ENCODE measurements at places on chromosomes 2 and 18. TPM values are rescaled to one million over a fixed set of nuclear protein-coding genes. Genes with fewer than 3 reads are reported as not detected.

DNA sequence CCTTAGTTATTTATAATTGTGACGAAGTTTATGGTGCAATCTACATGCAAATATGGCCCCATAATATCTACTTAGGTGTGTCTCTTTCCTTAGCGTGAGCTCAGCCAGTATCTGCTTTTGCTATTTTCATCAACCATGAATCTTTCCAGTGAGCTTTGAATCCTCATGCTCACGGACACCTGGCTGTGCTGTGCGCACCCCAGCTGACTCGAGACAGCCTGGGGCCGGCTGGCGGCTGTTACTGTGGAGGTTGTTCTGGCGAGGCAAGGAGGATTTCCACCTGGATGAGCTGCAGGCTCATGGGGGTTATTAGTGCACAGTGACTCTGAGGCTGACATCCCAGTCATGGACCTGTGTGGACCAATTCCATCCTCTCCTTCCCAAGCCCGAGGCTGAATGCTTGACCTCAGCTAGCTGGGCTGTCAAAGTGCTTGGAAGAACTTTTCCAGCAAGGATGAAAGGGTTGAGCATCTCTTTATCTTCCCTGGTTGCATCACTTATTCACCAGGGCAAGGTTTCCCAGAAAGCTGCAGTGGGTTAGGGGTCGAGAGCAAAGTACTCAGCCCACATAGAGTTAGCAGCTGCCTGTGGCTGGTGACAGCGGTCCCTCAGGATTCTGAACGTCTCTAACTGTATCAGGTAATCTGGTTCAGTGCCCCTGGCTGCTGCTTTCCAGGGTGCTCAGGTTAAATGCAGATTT is 141.7 kb downstream of the ARL4C start:
- no peak overlapping the region for H3K4me3 ChIP-seq
- no peaks in the 10 kb centered on the region for H3K4me1 ChIP-seq

DNA sequence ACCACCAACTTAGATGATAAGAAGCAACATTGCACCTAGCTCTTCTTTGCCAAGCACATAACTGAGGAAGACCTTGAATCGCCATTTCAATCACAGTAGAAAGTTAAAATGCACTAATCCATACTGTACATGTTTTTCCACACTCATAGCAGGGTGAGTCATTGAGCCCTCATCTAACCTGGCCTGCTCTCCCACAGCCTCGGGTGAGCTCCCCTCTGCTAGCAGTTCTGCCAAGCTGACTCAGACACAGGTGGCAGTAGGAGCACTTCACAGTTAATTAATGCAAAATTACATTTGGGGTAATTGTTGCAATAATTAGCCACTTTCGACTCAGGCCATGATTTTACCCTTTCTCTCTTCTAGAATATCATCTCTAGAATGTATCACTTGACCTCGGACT is 1632.8 kb upstream of the CELF4 start:
- H3K27me3 ChIP-seq, result no peaks in the 10 kb centered on the region
- no peaks in the 10 kb centered on the region for H3K4me1 ChIP-seq
- H3K36me3 ChIP-seq, result no peaks in the 10 kb centered on the region
- no peak overlapping the region for H3K4me3 ChIP-seq

The CACNB4 gene
- 15.4 TPM for total RNA-seq

The DPYSL5 gene
- 1.2 TPM for total RNA-seq

- no peaks in the 10 kb centered on the region for H3K4me1 ChIP-seq
- no peak for DNase-seq
- H3K36me3 ChIP-seq, result no peaks in the 10 kb centered on the region
- H3K4me3 ChIP-seq, result no peak overlapping the region
- H3K27me3 ChIP-seq, result no peaks in the 10 kb centered on the region
These were observed 42.0 kb upstream of the ACMSD start for GRCh38 chr2:134796373-134796772.

DNA sequence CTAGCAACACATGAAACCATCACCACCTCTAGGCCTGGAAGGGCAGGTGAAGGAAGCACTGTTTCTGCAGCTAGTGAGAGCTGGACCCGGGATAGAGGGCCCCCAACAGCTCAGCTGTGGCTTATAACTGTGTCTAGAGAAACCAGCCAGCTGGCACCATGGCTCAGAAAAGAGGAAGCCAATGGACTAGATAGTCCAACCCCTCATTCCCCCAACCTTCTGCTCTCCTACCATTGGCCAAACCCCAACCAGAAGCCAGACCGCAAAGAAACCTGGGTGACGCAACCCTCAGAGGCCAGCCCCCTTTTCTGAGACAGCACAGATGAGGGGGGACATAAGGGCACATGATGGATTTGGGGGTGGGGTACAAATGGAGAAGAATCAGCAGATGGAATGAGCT is 24.3 kb downstream of the SMYD1 start:
- H3K36me3 ChIP-seq, result no peaks in the 10 kb centered on the region
- H3K4me3 ChIP-seq, result no peak overlapping the region
- H3K27ac ChIP-seq, result no peak overlapping the region
- DNase-seq, result no peak
- H3K4me1 ChIP-seq, result no peaks in the 10 kb centered on the region

DNA sequence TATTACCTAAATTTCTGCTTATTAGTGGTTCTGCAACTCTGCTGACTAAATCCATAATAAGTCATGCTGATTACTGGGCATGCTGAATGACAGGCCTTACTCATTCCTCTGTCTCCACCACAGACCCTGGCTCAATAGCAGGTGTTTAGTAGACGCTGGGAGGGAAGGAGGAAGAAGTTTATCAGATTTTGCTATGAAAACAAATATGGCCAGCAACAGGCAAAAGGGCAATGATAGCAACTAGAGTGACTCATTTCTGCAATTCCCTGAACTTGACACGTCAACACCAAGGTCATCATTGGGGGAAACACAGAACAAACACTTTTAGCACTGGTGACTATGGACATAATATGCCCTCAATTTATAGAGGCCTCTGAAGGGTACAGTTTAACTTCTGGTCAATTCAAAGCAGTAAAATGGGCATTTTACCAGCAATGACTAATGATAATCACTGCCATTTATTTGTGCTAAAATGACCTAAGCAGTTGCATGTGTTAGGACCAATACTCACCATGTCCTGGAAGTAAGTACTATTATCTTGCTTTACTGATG is 35.2 kb downstream of the TMEM163 start:
- no peak overlapping the region for H3K27ac ChIP-seq
- H3K4me3 ChIP-seq, result no peak overlapping the region
- H3K36me3 ChIP-seq, result no peaks in the 10 kb centered on the region
- no peaks in the 10 kb centered on the region for H3K27me3 ChIP-seq

DNA sequence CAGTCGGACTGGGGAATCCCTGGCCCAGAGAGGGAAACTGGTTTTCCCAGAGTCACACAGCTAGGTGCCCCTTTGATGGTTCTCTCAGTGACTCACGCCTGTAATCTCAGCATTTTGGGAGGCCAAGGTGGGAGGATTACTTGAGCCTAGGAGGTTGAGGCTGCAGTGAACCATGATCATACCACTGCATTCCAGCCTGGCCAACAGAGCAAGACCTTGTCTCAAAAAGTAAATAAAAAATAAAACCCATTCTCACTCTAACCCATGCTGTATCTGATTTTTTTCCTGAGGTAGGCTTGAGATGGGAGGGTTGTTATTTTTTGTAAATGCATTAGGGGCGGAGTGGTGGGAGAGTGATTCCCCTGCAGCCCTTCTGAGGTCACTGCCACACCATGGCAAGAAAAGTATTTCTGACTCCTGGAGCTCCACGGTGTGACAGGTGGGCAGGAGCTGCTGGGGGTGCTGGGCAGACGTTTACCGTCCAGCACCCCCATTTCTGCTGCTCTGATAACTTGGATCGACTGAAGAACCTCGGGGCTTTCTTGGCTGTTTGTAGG is 60.3 kb downstream of the HPCAL1 start:
- H3K4me3 ChIP-seq, result no peak overlapping the region
- no peak overlapping the region for H3K27ac ChIP-seq
- H3K36me3 ChIP-seq, result no peaks in the 10 kb centered on the region
- no peak for DNase-seq

DNA sequence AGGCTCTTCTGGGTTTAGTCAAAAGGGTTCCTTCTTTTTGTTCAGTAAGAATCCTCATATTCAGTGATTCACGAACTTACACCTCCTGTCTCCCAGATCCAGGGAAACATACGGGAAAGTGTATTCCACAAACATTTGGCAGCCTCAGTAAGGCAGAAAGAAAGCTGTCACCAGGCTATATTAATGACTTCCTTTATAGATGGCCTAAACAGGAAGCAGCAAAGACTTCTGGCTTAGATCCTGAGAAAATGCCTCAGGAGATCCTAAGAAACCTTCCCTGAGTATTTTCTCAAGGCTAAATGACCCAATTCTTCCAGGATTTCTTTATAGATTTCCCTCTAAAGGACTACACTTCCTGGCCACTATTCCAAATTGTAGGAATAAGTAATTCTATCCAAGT is 1995.5 kb upstream of the CELF4 start:
- no peak overlapping the region for H3K4me3 ChIP-seq
- no peak overlapping the region for H3K27ac ChIP-seq
- H3K27me3 ChIP-seq, result no peaks in the 10 kb centered on the region

The GRP gene
- total RNA-seq, result not detected

The SERPINB2 gene
- total RNA-seq, result 0.62 TPM

DNA sequence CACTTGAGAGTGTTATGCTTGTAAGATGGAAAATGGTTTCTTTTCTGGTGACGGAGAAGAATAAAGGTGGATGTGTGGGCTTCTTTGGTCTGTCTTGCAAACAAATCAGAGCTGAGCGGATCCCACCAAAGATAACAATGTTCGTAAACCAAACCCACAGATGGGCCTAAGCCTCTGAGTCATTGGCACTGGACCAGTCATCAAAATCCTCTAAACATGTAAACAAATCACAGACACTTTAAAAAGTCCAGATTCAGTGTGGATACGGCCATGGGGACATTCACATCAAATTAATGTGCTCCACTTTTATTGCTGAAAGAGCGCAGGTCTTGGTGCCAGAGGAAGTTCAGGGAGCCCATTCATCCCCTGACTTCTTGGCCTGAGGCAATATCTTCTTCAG is 60.5 kb upstream of the TMEM200C start:
- H3K36me3 ChIP-seq, result no peaks in the 10 kb centered on the region
- DNase-seq, result no peak
- no peak overlapping the region for H3K27ac ChIP-seq
- H3K4me1 ChIP-seq, result no peaks in the 10 kb centered on the region
- no peak overlapping the region for H3K4me3 ChIP-seq

DNA sequence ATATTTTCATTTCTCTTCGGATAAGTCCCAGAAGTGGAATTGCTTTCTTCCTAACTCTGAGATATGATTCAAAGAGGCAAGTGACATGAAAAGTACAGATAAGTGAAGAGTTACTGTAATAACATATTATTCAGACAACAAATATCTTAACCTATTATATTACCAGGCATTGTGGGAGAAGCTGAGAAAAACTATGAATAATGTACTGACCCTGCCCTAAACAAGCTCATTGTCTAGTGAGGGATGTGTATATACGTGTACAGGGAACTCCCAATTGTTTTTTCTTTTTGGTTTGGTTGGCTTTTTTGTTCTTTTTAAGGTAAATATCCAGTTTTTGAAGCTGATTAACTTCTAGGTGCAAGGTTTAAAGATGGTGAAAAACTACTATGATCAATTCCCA is 26.5 kb downstream of the NCKAP1 start:
- H3K4me1 ChIP-seq, result no peaks in the 10 kb centered on the region
- no peaks in the 10 kb centered on the region for H3K36me3 ChIP-seq
- H3K27me3 ChIP-seq, result no peaks in the 10 kb centered on the region
- DNase-seq, result no peak

DNA sequence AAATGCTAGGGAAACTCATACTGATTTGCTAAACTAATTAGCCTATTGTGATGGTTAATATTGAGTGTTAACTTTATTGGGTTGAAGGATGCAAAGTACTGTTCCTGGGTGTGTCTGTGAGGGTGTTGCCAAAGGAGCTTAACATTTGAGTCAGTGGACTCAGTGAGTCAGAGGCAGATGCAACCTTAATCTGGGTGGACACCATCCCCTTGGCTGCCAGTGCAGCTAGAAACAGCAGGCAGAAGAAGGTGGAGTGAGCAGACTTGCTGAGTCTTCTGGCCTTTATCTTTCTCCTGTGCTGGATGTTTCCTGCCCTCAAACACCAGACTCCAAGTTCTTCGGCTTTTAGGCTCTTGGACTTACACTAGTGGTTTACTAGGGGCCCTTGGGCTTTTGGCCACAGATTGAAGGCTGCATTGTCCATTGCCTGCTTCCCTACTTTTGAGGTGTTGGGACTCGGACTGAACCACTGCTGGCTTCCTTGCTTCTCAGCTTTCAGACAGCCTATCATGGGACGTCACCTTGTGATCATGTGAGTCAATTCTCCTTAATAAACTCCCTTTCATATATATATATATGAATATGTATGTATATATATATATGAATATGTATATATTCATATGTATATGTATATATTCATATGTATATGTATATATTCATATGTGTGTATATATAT is 69.7 kb downstream of the RPRM start:
- H3K4me3 ChIP-seq, result no peak overlapping the region
- no peaks in the 10 kb centered on the region for H3K27me3 ChIP-seq

- no peak overlapping the region for H3K27ac ChIP-seq
- H3K4me3 ChIP-seq, result no peak overlapping the region
- no peaks in the 10 kb centered on the region for H3K4me1 ChIP-seq
- H3K36me3 ChIP-seq, result no peaks in the 10 kb centered on the region
- DNase-seq, result no peak
These were observed 12.5 kb upstream of the MAL start for GRCh38 chr2:95012881-95013550.

The PLCD4 gene
- total RNA-seq, result 2.7 TPM

The ASAP2 gene
- 9.2 TPM for total RNA-seq

- DNase-seq, result no peak
- H3K4me1 ChIP-seq, result no peaks in the 10 kb centered on the region
- no peaks in the 10 kb centered on the region for H3K27me3 ChIP-seq
These were observed 62.6 kb downstream of the TRAPPC8 start for GRCh38 chr18:31880186-31880898.

- H3K36me3 ChIP-seq, result no peaks in the 10 kb centered on the region
- no peak overlapping the region for H3K27ac ChIP-seq
- DNase-seq, result no peak
- no peaks in the 10 kb centered on the region for H3K4me1 ChIP-seq
These were observed 233.7 kb upstream of the SPOPL start for GRCh38 chr2:138267902-138268254.

- H3K4me3 ChIP-seq, result no peak overlapping the region
- DNase-seq, result peak; percentile 26
- H3K4me1 ChIP-seq, result peaks cover 5% of the 10 kb centered on the region
- no peaks in the 10 kb centered on the region for H3K27me3 ChIP-seq
These were observed 6.9 kb upstream of the IGFBP2 start for GRCh38 chr2:216626168-216626874.

GRCh38 chr2:7740114-7740513 is 822.9 kb downstream of the RNF144A start:
- DNase-seq, result no peak
- H3K27ac ChIP-seq, result no peak overlapping the region
- H3K36me3 ChIP-seq, result no peaks in the 10 kb centered on the region
- no peaks in the 10 kb centered on the region for H3K4me1 ChIP-seq
- H3K4me3 ChIP-seq, result no peak overlapping the region

The HTR2B gene
- not detected for total RNA-seq

- DNase-seq, result no peak
- H3K27ac ChIP-seq, result no peak overlapping the region
- no peaks in the 10 kb centered on the region for H3K4me1 ChIP-seq
- no peaks in the 10 kb centered on the region for H3K27me3 ChIP-seq
- H3K4me3 ChIP-seq, result no peak overlapping the region
These were observed 10.1 kb downstream of the IWS1 start for GRCh38 chr2:127516041-127516762.

The NPAS2 gene
- total RNA-seq, result 45.8 TPM

All from prostate gland (tissue), 2 donors.